RWPE1 (cell line): ENCODE measurements at places on chromosomes 13 and 19.
A peak's percentile ranks its signal among the peaks of the same experiment; 100 is the strongest.

DNA sequence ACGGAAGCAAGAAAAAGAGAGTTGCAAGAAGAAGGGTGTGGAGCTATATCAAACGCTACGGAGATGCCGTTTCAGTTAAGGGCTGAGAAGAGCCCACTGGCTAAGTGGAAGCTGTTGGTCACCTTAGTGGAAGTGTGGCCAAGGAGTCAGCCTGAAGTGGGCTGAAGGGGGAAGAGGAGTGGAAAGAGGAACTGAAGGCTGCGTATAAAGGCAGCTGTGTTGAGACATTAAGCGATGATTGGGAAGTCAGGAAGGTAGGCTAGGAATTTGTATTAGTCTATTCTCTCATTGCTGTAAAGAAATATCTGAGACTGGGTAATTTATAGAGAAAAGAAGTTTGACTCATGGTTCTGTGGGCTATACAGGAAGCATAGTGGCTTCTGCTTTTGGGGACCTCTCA lies 14.1 kb upstream of the FRY start:
- no peak for DNase-seq

DNA sequence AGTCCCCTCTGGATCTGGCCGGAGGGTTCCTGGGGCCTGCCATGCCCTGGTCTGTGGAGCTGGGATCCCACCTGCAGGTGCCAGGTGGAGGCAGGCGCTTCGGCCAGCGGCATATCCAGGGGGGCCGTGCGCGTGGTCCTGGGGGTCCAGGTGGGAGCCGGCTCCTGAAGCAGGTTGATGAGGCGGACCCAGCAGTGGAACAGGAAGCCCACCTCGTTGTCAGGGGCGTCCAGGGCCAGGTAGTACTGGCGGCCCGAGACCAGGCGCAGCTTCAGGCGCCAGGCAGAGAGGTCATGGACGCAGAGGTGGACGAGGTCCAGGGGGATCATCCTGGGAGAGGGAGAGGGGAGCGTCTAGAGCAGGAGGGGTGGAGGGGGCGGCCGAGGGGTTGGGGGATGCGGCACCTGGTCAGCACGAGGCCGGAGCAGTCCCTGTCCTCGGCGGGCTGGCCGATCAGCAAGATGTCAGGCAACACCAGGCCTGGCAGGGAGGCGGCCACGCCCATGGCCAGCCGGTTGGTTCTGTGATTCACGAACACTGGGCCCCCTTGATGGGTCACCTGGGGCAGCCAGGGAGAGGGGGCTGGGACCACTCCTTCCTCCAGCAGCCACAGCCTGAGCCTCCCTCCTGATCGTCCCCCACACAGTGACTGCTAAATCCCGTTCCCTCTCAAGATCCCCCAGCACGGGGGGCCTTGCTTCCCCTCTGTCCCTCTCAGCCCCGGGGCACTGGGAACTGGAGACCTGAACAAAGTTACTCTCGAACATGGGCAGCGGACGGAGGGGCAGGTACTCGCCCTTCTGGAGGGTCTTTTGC lies 678 bp downstream of the GARIN5B start:
- no peak for DNase-seq

GRCh38 chr19:11047866-11048265 lies 41.4 kb upstream of the LDLR start:
- no peak for DNase-seq

DNA sequence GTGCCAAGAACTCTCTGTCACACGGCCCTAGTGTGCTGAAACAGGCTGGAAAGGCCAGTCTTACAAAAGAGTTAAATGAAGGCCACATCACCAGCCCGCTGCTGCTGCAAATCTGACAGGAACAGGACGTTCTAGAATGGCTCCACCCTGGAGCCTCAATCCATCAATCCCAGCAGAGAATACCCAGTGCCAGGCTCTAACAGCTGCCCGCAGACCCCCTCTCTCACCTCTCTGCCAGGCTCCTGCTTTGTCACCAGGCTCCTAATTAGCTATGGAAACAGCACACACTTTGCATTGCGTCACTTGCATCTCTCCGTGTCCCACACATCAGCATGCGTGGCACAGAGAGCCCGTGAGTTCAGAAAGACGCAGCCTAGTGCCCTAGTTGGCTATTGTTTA lies 314.1 kb downstream of the FOXO1 start:
- no peak for DNase-seq

DNA sequence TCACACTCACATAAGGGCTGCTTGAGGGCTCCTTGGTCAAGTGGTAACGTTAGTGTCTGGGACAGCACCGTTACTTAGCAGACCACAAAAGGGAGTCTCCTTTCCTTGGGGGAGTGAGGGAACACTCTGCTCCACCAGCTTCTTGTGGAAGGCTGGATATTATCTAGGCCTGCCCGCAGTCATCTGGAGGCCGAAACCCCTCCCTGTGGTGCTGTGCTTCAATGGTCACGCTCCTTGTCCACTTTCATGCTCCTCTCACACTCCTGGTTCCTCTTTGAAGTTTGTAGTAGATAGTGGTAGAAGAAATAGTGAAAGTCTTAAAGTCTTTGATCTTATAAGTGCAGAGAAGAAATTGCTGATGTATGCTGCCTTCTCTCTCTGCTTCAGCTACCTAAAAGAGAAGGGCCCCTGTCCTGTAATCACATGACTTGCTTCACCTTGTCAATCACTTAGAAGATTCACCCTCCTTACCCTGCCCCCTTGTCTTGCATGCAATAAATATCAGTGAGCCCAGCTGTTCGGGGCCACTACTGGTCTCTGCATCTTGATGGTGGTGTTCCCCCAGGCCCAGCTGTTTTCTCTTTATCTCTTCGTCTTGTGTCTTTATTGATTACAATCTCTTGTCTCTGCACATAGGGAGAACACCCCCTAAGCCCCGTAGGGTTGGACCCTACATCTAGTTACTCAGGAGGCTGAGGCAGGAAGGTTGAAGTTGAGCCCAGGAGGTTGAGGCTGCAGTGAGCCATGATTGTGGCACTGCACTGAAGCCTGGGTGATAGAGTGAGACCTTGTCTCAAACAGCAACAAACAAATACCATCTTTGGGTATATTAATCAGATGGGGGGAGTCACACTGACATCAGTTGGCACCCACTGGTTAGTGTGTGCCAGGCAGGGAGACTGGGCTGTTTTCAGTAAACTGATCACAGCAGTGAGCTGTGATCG lies 11.6 kb upstream of the MZF1 start:
- DNase-seq: no peak

DNA sequence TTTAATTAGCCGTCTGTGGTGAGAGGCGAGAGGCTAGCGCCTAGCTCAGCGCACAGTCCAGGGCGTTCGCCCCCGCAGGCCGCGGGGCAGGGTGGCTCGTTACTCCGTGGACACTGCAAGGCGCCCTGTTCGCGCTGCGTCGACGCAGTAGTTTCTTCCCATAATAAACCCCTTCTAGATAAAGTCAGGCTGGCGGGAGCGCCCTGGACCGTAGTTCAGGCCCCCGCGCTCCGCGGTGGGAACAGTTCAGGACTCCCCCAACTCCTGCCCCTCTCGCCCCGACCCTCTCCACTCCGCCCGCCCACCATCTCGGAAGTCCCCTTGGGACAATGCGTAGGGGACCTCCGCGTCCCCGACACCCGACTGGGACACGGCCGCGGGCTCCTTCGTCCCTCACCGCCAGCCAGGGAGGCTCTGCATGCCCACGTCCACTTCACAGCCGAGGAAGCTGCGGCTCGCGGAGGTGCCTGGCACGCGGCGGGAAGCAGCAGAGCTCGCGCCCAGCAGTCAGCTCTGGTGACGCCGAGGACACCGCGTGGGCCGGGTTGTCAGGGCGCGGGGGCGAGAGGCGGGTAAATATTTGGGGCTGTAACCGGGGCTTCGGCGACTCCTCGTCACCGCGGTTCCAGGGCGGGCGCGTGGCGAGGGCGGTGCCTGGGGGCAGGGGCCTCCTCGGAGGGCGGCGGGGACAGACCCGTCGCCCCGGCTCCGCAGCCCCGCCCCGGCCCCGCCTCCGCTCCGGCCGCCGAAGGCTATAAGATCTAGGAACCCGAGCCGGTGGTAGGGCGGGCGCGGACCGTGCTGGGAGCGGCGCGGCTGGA lies at the start of gene RGCC:
TSS of gene RGCC (plus strand) at position 783 of the 821 bp plus-strand sequence. CDS start 158 bp downstream, outside the sequence.
- peak; percentile 30 for DNase-seq

DNA sequence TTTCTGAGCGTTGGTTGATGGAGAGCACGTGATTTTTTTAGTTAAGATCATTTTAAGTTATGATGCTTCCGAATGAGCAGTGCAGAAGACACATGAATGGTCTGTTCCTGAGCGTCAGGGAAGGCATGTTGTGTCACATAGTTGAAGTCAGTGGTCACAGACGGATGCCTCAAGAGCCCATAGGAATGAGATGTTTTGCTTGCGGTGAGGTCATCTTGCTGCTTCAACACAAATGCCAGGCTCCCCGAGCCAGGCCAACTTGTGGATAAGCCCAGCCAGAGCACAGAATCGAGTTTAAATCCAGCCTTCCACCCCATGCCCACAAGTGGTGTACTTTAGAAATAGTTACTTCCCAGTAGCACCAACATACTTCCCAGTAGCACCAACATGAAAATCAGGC lies 5.4 kb downstream of the UPF3A start:
- no peak for DNase-seq
